ENCODE measurements at places on chromosomes 3 and 15. TPM values are rescaled to one million over a fixed set of nuclear protein-coding genes. Genes with fewer than 3 reads are reported as not detected.

The CCR2 gene
- total RNA-seq = not detected

The ADAMTS17 gene
- 0.15 TPM for total RNA-seq

The GOLGA8G gene
- not detected for total RNA-seq

The CX3CR1 gene
- not detected for total RNA-seq

The KNL1 gene
- total RNA-seq = 25.2 TPM

The LSAMP gene
- 11.0 TPM for total RNA-seq

Measured in NCI-H460 (cell line).